Activated B cell treated with CpG ODN at 0.5 μM for 24 hours (primary cell): ENCODE measurements at places on chromosomes 3 and 15. TPM values are rescaled to one million over a fixed set of nuclear protein-coding genes. Genes with fewer than 3 reads are reported as not detected.

- H3K27ac ChIP-seq = no peak overlapping the region
- H3K36me3 ChIP-seq = no peaks in the 10 kb centered on the region
- H3K4me3 ChIP-seq = no peak overlapping the region
- no peak for DNase-seq
- peaks cover 4% of the 10 kb centered on the region for H3K4me1 ChIP-seq
Observed at GRCh38 chr3:100053951-100054620, 60.2 kb downstream of the FILIP1L start.

- no peak overlapping the region for H3K27ac ChIP-seq
- no peaks in the 10 kb centered on the region for H3K36me3 ChIP-seq
- H3K27me3 ChIP-seq = peaks cover 2% of the 10 kb centered on the region
- no peak for DNase-seq
- H3K4me3 ChIP-seq = no peak overlapping the region
Observed at GRCh38 chr3:42438758-42439157, 28.3 kb upstream of the LYZL4 start.

- peaks cover 13% of the 10 kb centered on the region for H3K36me3 ChIP-seq
- H3K27me3 ChIP-seq = no peaks in the 10 kb centered on the region
- no peak overlapping the region for H3K4me3 ChIP-seq
- DNase-seq = no peak
- no peak overlapping the region for H3K27ac ChIP-seq
Observed at GRCh38 chr3:126053513-126053912, 30.4 kb downstream of the SLC41A3 start.

GRCh38 chr3:142664819-142665218 is 59.0 kb upstream of the TRPC1 start:
- DNase-seq = no peak
- no peak overlapping the region for H3K27ac ChIP-seq
- H3K4me1 ChIP-seq = no peaks in the 10 kb centered on the region
- no peaks in the 10 kb centered on the region for H3K36me3 ChIP-seq

DNA sequence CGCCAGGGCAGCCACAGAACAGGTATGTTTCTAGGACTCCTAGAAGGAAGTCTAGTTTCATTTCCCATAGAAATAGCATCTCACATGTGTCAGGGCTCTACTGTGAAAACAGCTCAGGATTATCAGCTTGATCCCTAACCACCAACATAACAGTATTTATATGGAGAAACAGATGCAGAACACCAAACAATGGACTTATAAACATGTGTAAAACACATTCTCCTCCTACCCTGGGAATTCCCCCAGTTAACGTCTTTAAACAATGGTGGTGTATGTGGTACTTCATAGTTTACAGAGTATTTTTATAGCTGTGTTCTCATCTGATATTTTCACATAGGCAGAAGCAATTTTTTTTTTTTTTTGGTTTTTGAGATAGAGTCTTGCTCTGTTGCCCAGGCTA is 9.7 kb downstream of the TNFSF10 start:
- H3K27me3 ChIP-seq = no peaks in the 10 kb centered on the region
- DNase-seq = no peak
- peaks cover 77% of the 10 kb centered on the region for H3K36me3 ChIP-seq
- H3K4me1 ChIP-seq = peaks cover 75% of the 10 kb centered on the region

GRCh38 chr3:41169023-41169422 is 30.3 kb upstream of the CTNNB1 start:
- no peak overlapping the region for H3K4me3 ChIP-seq
- peaks cover 8% of the 10 kb centered on the region for H3K27me3 ChIP-seq
- no peak overlapping the region for H3K27ac ChIP-seq
- DNase-seq = no peak
- no peaks in the 10 kb centered on the region for H3K4me1 ChIP-seq
- H3K36me3 ChIP-seq = no peaks in the 10 kb centered on the region

GRCh38 chr3:122078235-122078935 is 23.2 kb downstream of the CD86 start:
- H3K27ac ChIP-seq = peak overlapping the region; percentile 94
- no peak for DNase-seq
- H3K4me1 ChIP-seq = peaks cover 98% of the 10 kb centered on the region
- H3K36me3 ChIP-seq = peaks cover 12% of the 10 kb centered on the region
- no peaks in the 10 kb centered on the region for H3K27me3 ChIP-seq

- no peaks in the 10 kb centered on the region for H3K36me3 ChIP-seq
- no peak for DNase-seq
- H3K27ac ChIP-seq = no peak overlapping the region
- peaks cover 4% of the 10 kb centered on the region for H3K4me1 ChIP-seq
Observed at GRCh38 chr15:88391006-88391405, 76.2 kb downstream of the MRPL46 start.

GRCh38 chr3:160200353-160200752 is 24.9 kb upstream of the C3orf80 start:
- H3K27me3 ChIP-seq = no peaks in the 10 kb centered on the region
- H3K4me1 ChIP-seq = no peaks in the 10 kb centered on the region
- no peak for DNase-seq
- no peak overlapping the region for H3K4me3 ChIP-seq

DNA sequence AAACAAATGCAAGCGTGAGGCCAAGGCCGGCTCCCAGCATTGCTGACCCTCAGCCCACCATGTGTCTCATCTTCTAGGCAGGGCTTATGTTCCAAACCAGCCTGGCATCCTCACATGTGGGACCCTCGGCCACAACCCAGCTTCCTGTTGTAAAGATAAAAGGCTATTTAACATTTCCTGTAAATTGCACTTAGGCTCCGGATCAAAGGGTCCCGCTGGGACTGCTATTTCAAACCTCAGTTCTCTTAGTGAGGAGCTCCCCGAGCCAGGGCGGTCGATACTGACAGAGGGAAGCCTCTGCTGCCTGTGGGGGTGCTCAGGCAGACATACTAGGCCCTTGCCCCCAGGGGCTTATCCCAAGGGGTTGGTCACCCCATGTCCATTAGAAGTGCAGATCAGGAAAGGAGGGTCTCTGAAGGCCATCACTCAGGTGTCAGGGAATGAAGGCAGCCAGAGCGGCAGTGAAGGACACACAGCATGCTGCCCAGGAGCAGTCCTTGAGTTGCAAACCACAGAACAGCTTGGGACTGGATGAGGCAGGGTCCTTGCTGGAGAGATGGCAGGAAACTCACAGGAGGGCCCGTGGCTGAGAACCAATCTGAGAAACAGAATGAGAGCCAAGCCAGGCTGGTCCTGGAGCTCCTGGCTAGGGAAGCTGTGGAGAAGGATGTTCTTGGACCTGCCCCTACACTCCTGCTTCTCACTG is 239.9 kb downstream of the TLE3 start:
- no peak overlapping the region for H3K4me3 ChIP-seq
- H3K36me3 ChIP-seq = no peaks in the 10 kb centered on the region
- peaks cover 19% of the 10 kb centered on the region for H3K4me1 ChIP-seq
- H3K27me3 ChIP-seq = peaks cover 15% of the 10 kb centered on the region
- H3K27ac ChIP-seq = no peak overlapping the region

- no peaks in the 10 kb centered on the region for H3K36me3 ChIP-seq
- peak overlapping the region; percentile 88 for H3K4me3 ChIP-seq
- H3K27ac ChIP-seq = peak overlapping the region; percentile 79
- peaks cover 13% of the 10 kb centered on the region for H3K4me1 ChIP-seq
- no peak for DNase-seq
- H3K27me3 ChIP-seq = peaks cover 15% of the 10 kb centered on the region
Observed at GRCh38 chr15:39921274-39921638, 1.2 kb upstream of the GPR176 start.

GRCh38 chr3:30708472-30708871 is 102.1 kb downstream of the TGFBR2 start:
- H3K4me1 ChIP-seq = peaks cover 12% of the 10 kb centered on the region
- DNase-seq = no peak
- no peaks in the 10 kb centered on the region for H3K27me3 ChIP-seq
- no peak overlapping the region for H3K27ac ChIP-seq

DNA sequence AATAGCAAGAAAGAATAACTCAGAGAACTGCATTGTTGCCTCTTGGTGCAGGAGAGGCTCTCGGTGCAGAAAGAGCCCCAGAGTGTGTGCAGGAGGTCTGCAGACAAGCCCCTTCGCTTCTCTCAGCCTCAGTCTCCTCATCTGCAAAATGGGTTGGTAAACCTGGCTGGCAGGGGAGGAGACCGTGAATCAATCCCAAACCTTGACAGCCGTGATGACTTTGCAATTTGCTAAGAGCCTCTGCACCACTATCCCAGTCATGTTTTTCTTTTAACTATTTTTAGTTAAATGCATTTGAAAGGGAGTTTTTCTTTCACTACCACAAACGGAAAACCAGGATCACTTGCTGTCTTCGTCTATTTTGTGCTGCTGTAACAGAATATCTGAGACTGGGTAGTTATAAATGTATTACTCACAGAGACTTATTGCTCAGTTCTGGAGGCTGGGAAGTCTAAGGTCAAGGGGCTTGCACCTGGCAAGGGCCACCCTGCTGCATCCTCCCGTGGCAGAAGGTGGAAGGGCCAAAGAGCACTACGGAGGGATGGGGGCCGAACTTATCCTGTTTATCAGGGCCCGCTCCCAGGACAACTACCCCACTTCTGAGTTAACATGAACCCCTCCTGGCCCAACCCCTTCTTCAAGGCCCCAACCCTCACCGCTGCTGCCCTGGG is 14.2 kb upstream of the IQSEC1 start:
- no peaks in the 10 kb centered on the region for H3K27me3 ChIP-seq
- no peak for DNase-seq
- peaks cover 92% of the 10 kb centered on the region for H3K4me1 ChIP-seq
- peak overlapping the region; percentile 92 for H3K27ac ChIP-seq
- peak overlapping the region; percentile 71 for H3K4me3 ChIP-seq

- H3K36me3 ChIP-seq = no peaks in the 10 kb centered on the region
- no peak overlapping the region for H3K4me3 ChIP-seq
- peaks cover 1% of the 10 kb centered on the region for H3K27me3 ChIP-seq
- H3K4me1 ChIP-seq = no peaks in the 10 kb centered on the region
- DNase-seq = peak; percentile 16
- H3K27ac ChIP-seq = no peak overlapping the region
Observed at GRCh38 chr15:73265536-73266153, 103.1 kb downstream of the HCN4 start.

GRCh38 chr15:50049871-50050270 is 69.2 kb downstream of the ATP8B4 start:
- H3K36me3 ChIP-seq = no peaks in the 10 kb centered on the region
- H3K27me3 ChIP-seq = no peaks in the 10 kb centered on the region
- DNase-seq = no peak
- no peak overlapping the region for H3K4me3 ChIP-seq
- no peak overlapping the region for H3K27ac ChIP-seq

DNA sequence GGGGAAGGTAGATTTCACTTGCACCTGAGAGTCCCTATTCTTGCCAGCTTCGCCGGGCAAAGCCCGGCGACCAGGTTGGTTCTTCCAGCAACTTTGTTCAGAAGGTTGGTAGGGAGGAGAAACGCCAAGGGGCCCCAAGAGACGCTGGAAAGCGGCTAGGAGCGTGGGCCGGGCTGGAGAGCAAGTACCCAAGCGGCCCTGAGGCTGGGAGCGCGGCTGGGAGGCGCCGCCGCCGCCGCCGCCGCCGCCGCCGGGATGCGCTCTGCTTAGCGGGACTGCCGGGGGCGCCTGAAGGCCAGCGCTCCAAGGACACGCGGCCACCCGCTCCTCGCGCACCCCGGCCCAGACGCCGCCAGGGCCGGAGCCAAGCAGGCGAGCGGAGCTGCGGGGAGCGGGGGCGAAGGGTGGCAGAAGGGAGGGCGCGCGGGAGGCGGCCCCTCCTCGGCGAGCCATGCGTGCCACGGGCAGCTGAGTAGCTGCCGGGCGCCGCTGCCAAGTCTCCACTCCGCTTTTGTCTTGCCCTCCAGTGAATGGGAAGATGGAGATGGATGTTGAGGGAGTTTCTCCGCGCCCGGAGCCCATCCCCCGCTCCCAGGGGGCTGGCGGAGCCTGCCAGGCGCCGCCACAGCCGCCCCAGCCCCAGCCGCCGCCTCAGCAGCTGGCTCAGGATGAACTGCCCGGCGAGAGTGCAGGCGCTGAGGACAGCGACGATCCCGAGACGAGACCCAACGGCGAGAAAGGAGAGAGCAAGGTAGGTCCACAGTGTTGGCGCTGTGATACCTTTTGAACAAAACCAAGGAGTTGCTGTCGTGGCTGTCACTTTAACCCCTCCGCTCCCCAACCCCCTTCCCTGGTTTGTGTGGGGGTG is 227.4 kb upstream of the AZI2 start:
- H3K27ac ChIP-seq = no peak overlapping the region
- DNase-seq = no peak
- peaks cover 28% of the 10 kb centered on the region for H3K27me3 ChIP-seq

- H3K27ac ChIP-seq = no peak overlapping the region
- no peaks in the 10 kb centered on the region for H3K36me3 ChIP-seq
- H3K4me1 ChIP-seq = no peaks in the 10 kb centered on the region
- H3K27me3 ChIP-seq = no peaks in the 10 kb centered on the region
- no peak for DNase-seq
- no peak overlapping the region for H3K4me3 ChIP-seq
Observed at GRCh38 chr3:84245789-84246188, 713.0 kb upstream of the CADM2 start.

DNA sequence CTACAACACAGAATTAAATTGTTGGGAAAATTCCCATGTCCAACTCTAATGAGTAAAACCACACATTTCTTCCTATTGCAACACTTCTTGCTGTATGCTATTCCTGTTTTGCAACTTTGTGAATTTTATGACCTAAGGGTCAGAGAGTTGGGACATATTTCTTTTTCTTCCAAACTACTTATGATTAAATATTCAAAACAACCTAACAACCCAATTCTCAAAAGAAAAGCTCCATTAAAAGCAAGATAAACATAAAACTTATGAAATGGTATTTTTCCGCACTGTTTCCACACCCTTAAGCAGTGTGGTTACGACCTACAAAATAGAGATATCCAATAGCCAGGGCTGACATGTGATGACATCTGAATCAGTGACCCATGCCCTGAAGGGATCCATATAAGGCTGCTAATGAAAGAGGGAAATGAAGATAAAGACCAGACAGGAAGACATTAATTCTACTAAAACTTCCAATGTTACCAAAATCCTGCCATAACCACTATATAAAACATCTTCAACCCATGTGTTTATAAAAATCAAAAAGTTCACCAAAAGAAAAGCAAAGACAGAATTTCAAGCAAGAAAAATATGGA is 45.6 kb downstream of the DMXL2 start:
- DNase-seq = no peak
- H3K4me1 ChIP-seq = no peaks in the 10 kb centered on the region
- no peak overlapping the region for H3K27ac ChIP-seq
- H3K36me3 ChIP-seq = no peaks in the 10 kb centered on the region
- no peak overlapping the region for H3K4me3 ChIP-seq

ZNF80 gene
- total RNA-seq = 0.53 and 0.66 TPM in 2 replicates

TEX55 gene
- not detected in 2 replicates for total RNA-seq

FEZF2 gene
- total RNA-seq = not detected in 2 replicates

DUOXA1 gene
- 0.15 and 0.33 TPM in 2 replicates for total RNA-seq

AMIGO3 gene
- not detected in 2 replicates for total RNA-seq

FRMD5 gene
- 0.53 TPM in 1 of 2 replicates, not detected in the other for total RNA-seq

ANKRD63 gene
- 0.32 TPM in 1 of 2 replicates, not detected in the other for total RNA-seq

RNU5B-1 gene
- total RNA-seq = 32.5 TPM in 1 of 2 replicates, not detected in the other
